Activated CD8-positive, alpha-beta memory T cell treated with anti-CD3 and anti-CD28 coated beads for 36 hours (primary cell): ENCODE measurements at places on chromosomes 3 and 15. TPM values are rescaled to one million over a fixed set of nuclear protein-coding genes. Genes with fewer than 3 reads are reported as not detected.

GOLGA6L4 gene
- total RNA-seq: 1.1 TPM

LMCD1 gene
- 2.2 TPM for total RNA-seq

ULK3 gene
- total RNA-seq: 54.3 TPM

CCDC54 gene
- not detected for total RNA-seq

MLH1 gene
- 70.1 TPM for total RNA-seq

TRIP4 gene
- total RNA-seq: 20.5 TPM

A4GNT gene
- not detected for total RNA-seq

GHRL gene
- not detected for total RNA-seq

CNTN3 gene
- total RNA-seq: not detected

SCN5A gene
- total RNA-seq: 0.63 TPM

CAMKV gene
- total RNA-seq: 1.8 TPM

ACTL6A gene
- 96.8 TPM for total RNA-seq

MME gene
- total RNA-seq: not detected

DCBLD2 gene
- total RNA-seq: 1.9 TPM

CFAP100 gene
- not detected for total RNA-seq

C3orf22 gene
- not detected for total RNA-seq

GOLGA6D gene
- total RNA-seq: not detected

ALDH1A2 gene
- total RNA-seq: 0.34 TPM

ARGFX gene
- not detected for total RNA-seq

COL7A1 gene
- 0.99 TPM for total RNA-seq

IL17RB gene
- 0.25 TPM for total RNA-seq

FOXB1 gene
- 0.63 TPM for total RNA-seq

ABTB1 gene
- 13.1 TPM for total RNA-seq

LDHAL6B gene
- not detected for total RNA-seq

VGLL3 gene
- total RNA-seq: not detected

CKMT1B gene
- 0.25 TPM for total RNA-seq

YEATS2 gene
- 46.6 TPM for total RNA-seq

CCR1 gene
- 0.48 TPM for total RNA-seq

HYAL3 gene
- total RNA-seq: 9.4 TPM

ADAMTS7 gene
- 0.23 TPM for total RNA-seq

CALML4 gene
- total RNA-seq: 8.0 TPM

CDAN1 gene
- total RNA-seq: 25.1 TPM

UROC1 gene
- total RNA-seq: not detected

GRK7 gene
- total RNA-seq: 0.04 TPM

TEX55 gene
- total RNA-seq: not detected

SIAH2 gene
- total RNA-seq: 107 TPM

CLDN16 gene
- total RNA-seq: not detected

PIAS1 gene
- total RNA-seq: 23.5 TPM

GOLGA8S gene
- total RNA-seq: 0.11 TPM

TIMP4 gene
- total RNA-seq: not detected
